ENCODE measurements at places on chromosomes 1 and 21.

DNA sequence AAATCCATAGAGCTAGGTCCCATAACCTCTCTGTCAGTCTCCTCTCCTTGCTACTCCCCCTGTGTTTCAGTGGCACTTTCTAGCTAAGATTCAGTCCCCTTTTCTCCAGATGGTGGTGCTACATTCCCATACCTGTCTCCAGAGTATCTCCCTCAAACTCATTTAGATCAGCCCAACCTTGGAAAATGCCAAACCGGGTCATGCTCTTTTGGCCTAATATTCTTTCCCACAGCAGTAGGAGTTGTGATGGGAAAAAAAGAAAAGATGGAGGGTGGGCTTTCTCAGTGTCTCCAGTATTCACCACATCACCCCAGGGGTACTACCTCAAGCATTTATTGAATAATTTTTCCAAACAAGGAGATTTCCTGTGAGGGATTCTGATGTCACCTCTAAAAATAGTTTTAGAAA, 3.2 kb upstream of the RXFP4 start:
- DNase-seq = peak; percentile 83

GRCh38 chr1:30039354-30040080, 683.9 kb downstream of the MATN1 start:
- DNase-seq = no peak

GRCh38 chr1:228207381-228207810, 448 bp upstream of the OBSCN start:
- no peak for DNase-seq

GRCh38 chr1:71522721-71523120, 441.9 kb upstream of the ZRANB2 start:
- DNase-seq = no peak

DNA sequence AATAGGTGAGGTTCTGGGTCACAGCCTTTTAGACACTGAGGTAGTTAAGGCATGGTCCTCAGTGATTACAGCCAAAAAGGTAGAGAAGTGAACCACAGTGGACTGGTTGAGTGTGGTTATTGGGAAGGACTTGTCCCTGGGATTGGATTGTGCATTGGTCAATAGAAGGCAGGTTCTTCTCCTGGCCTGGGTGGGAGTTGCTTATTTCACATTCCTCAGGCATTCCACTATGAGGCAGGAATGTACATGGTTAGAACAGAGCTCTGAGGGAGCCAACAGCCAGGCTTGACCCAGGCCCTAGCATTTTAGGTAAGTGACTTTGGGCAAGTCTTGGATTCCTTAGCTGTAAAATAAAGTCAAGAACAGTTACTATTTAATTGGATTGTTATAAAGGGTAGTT, 97.9 kb upstream of the MARK1 start:
- DNase-seq = peak; percentile 24

- peak; percentile 86 for DNase-seq
These were observed 539 bp downstream of the ATP8B2 start for GRCh38 chr1:154325583-154326545.

DNA sequence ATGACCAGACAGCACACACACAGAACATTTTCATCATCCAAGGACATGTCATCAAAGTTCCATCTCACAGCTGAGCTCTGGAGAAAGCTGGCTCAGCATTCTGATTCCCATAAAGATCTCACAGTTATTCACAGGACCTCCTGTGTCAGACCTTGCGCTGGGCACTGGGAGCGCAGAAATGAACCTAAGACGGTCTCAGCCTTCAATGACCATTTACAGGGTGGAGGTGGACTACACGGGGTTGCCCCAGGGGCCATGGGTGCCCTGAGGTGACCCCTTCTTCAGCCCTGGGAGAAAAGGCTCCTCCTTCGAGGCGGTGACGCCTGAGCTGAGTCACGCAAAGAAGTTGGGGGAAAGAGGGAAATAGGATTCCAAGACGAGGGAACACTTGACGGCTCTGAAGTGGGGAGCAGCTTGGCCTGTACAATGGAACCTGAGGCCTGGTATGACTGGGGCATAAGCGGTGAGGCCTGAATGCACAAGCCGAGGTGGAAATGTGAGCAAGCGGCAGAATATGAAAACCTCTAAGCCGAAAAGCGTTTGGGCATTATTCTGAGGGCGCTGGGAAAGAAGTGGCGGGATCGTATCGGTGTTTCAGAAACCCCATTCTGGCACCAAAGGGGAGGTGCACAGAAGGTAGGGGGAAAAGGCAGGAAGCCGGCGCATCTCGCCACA, 797 bp downstream of the CC2D1B start:
- DNase-seq = peak; percentile 61

DNA sequence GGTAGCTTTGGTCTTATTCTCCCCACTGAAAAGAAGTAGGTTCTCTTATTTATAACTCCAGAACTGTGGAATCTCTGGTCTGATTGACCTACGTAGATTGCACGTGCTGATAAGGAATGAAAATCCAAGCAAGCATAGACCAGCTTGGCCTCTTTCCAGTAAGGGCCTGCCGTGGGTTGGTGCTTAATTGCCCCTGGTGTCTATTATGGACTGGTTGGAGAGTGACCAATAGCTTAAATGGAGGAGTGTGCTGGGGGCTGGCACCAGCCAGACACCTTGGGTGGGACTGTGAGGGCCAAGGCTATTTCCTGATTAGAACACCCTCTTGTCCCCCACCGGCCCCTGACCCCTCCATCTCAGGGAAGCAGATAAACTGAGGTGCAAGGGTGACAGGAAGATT, 74.0 kb downstream of the TENT5C start:
- DNase-seq = no peak

DNA sequence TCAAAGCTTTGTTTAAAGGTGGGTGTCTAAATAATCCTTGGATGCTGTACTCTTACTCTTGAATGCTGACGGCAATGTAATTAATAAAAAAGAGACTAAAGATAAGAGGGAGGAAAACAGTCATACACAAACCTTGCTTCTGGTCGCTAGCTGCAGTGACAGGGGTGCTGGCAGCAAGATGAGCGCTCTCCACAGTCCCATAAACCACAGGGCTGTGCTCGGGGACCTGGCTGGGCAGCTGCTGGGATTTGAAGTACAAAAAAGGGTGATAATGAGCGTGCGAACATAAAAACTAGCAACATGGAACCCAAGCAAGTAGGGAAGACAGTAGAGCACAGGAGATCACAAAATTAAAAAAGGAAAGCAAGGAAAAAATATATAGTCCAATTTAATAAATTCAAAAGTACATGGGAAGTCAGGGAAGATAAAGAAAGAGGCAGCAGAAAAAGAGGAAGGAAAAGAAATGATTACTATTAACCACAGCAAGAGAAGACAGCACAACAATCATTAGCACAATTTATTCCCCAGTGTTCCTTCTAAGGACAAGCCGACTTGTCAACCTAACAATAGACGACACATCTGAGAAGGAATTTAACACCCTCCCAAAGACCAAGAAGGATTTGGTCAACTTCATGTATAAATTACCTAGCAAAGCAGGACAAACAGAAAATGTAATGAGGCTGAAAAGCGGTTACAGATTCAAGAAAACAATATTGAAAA, 162.9 kb upstream of the HP1BP3 start:
- DNase-seq = no peak

DNA sequence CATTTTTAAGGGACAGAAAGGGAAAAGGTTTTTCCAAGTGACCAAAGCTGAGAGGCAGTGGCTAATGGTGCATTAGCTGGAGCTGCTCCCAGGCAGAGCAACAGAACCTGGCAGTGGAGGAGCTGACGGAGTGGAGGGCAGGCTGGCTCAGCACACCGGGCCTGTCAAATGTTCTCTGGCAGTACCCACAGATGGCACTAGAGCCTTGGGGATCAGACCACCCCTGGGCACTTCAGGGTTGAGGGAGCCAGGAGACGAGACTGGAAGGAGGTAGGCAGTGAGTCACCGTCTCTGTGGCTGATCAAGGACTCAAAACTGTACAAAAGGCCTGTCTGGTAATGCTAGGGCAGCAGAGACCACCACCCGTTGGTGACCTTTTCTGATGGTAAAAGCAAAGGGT, 121.7 kb upstream of the KIAA0040 start:
- DNase-seq = no peak

- DNase-seq = no peak
These were observed 13.3 kb downstream of the SPSB1 start for GRCh38 chr1:9306006-9306405.

DNA sequence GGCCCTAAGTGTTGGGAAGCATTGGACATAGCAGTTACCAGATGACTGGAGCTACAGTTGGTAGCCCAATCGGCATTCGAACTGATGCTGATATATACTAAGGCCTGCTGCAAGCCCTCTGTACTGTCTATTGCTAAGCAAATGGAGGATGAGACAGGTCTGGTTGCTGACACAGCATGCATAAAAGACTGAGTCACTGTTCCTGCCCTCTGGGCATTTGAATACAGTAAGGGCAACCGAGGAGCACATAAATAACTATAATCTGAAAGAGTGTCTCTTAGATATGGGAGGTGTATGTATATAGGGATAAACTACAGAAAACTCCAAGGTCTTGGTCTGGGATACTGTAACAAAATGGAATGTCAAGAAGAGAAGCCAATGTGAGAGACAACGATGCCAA, 16.8 kb upstream of the MARK1 start:
- no peak for DNase-seq

DNA sequence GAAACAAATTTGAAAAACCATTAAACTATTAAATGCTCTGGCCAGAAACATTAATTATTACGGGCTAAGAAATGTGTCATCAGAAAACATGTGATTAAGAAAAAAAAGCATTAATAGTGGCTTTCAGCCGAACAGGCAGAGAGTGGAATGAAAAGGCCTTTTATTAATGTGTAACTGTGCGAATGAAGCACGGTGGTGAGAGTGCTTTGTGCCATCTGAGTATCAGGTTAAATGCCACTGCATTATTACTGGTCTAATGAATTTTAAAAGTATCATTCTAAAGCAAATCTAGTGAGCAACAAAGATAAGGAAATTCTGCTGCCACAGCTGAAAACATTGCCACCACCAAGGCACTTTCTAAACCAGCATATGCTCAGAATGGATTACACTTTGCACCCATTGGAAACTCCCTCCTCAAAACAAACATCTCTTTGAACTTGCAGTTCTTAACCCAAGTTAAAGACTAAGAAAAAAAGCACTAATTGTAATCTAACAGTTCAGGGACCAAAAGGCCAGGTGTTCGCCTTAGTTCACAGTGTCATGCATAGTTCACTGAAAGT, 30.0 kb upstream of the SSX2IP start:
- DNase-seq = no peak

DNA sequence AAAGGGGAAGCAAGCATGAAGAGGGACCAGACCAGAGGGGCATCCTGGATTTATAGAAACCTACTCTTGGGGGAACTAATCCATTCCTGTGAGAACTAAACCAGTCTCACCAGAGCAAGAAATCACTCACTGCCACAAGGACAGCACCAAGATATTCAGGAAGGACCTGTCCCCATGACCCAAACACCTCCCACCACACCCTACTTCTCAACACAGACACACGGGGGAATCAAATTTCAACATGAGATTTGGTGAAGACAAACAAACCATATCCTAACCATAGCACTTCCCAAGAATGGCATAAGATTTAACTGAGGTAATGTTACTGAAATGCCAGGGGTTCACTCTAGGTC, 12.1 kb upstream of the POU2F1 start:
- no peak for DNase-seq

DNA sequence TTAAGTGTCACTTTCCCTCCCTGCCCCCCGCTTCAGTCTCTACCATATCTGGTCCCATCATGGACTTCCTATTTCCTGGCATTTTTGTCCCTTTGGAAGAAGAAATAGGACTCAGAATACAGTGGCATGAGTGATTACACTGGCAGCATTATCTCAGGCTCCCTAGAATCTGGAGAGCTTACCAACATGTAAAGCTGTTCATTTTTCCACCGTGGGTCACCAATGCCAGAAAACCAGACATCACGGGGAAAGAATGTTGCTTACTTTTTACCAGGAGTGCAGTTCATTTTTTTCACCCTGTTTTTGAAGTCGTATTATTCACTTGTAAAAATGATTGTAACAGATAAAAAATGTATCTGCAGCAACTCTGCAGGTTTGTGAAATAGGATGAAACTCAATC, 44.8 kb downstream of the BACH1 start:
- peak; percentile 88 for DNase-seq

DNA sequence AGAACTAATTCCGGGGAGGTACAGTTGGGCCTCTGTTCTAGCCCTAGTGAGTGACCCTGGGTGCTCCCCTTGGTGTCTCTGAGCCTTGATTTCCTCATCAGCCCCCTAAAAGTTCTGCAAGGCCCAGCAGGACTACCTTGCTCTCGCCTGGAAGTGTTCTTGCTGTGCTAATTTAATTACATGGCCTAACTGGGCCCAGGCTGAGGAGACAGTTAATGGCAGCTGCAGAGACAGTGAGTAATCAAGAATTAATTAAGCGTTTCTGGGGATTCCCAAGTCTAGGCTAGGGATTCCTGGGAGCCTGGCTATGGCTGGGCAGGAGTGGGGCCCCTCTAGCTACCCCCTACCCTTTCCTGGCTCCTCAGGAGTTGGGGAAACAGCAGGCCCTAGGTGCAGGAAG, 24.7 kb upstream of the DMBX1 start:
- DNase-seq = no peak

- no peak for DNase-seq
These were observed 15.3 kb downstream of the VAV3 start for GRCh38 chr1:107949467-107950253.

DNA sequence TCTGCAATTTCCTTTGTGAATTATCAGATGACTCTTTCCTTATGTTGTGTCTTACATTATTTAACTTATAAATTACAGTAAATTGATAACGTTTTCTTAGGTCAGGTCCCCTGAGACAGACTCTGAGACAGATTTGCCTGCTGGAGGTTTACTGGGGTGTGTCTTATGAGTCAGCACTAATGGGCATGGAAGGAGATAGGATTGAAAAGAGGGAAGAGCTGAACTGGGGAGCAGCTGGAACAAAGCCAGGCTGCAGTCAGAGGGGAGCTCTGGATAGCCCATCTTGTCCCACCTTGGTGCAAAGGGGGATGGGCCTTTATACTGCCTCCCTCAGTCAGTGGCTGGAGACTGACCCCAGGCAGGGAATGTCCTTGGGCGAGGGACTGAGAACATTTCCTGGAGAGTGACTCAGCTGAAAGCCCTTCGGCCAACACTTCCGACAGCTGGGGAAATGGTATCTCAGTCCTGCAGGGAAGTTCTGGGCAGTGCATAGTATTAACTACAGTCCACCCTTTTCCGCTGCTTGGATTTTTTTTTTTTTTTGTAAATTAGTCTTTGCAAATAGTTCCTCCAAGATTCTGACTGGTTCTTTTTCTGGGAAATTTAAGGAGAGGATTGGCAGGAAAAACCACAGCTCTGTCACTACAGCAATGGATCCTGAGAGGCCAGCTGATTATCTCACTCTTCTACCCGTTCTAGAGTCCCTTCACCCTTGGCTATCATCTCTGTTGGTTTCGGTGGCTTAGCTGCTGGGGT, 39.1 kb upstream of the CDC42BPA start:
- DNase-seq = peak; percentile 86

GRCh38 chr1:231970684-231971083, 344.1 kb downstream of the DISC1 start:
- no peak for DNase-seq

DNA sequence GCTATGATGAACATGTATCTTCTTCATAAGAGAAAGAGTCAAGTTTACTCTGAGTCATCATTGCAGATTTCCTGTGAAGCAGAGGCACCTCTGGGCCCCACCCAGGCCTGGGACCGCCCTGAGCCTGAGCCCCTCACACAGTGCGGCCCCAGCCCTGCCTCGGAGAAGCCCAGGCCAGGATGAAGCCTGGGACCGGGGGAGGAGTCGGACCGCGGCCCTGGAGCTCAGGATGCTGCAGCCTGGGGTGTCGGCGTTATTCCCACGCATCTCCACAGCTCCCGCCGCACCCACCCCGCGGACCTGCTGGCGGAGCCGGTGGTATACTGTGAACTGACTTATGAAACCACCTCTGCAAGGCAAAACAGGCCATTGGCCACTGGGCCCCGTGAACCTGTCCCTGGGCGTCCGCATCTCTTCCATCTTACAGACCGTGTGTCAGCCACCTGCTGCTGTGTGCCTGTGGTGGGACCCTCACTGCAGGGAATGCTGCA, 2.4 kb upstream of the COL6A1 start:
- DNase-seq = peak; percentile 44
